ENCODE measurements at places on chromosomes 12 and 14.

DNA sequence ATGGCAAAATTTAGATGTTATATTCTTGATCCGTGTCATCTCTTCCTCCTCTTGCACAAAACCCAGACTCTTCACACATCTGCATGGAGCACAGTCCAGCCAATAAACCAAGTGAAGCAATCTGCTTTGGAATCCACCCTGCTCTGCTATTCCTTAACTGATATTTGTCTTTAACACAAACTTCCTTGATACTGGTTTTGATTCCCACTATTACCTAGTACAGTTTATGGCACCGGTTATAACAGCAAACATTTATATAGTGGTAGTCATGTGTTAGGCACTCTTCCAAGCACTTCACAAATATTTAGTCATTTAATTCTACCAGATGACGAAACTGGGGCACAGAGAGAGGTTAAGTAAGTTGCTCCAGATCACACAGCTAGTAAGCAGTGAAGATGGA lies 12.5 kb downstream of the STYK1 start:
- DNase-seq: no peak

DNA sequence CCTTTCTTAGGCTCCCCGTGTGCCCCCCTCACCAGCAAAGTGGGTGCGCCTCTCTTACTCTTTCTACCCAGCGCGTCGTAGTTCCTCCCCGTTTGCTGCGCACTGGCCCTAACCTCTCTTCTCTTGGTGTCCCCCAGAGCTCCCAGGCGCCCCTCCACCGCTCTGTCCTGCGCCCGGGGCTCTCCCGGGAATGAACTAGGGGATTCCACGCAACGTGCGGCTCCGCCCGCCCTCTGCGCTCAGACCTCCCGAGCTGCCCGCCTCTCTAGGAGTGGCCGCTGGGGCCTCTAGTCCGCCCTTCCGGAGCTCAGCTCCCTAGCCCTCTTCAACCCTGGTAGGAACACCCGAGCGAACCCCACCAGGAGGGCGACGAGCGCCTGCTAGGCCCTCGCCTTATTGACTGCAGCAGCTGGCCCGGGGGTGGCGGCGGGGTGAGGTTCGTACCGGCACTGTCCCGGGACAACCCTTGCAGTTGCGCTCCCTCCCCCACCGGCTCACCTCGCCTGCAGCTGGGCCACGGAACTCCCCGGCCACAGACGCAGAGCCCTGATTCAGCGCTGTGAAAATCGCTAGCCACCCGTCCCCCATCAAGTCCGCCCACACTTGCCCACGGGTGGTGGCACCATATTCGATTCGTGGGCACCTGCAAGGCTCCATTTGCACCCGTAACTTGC lies 1.3 kb downstream of the TMEM233 start:
- DNase-seq: no peak

DNA sequence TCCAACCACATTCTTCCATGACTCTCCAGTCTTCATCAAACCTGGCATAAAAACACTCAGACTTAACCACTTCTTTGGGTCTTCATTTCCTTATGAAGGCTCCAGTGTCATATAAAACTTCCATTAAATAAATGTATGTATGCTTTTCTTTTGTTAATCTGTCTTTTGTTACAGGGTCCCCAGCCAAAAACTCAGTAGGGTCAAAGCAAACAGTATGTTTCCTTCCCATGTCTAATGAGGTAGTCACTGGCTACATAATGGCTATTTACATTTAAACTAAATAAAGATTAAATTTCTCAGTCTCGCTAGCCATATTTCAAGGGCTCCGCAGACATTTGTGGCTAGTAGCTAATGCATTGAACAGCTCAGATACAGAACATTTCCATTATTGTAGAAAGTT lies 40.1 kb upstream of the STAB2 start:
- no peak for DNase-seq

DNA sequence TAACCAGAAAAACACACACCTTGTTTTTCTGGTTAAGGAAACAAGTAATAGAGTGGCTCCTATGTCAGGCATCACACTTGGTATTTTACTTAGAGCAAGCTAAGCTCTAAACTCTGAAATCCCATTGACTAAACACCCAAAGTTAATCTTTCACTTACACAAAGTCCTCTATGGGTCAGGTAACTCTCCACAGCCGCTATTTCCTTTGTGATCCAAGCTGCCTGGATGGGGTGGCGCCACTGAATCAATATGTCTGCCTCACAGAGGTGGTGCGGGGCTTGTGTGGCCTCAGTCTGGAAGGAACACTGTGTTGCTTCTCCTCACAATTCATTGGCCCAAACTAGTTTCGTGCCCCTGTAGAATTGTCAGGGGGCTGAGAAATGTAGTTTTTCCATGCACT lies 160.0 kb upstream of the E2F7 start:
- DNase-seq: no peak

DNA sequence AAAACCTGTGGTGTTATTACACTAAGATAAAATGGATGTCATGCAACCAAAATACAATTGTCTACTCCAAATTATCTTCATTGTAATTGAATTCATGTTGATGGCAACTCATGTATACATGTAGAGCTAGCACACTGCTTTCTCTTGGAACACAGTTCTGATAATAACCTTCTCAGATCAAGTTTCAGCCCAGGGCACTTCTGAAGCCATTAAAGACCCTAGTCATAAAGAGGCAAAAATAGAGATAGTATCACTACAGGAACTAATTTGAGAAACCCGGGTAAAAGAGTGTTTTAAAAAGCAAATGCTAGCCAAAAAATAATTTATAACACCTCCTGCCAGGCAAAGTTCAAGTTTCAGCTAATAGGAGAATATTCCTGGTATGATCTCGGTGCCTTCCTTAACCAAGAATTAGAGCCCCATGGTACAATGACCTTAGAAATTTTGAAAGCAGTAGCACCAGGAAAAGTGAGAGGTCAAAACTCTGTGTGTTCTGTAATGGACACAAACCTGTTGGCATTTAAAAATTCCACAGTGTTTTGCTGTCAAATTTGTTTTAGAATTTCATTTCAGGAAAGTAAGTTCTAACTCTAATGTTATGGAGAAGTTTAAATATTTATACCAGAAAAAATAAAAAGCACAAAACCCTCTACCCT lies 105.0 kb upstream of the FRMD6 start:
- peak; percentile 69 for DNase-seq

GRCh38 chr12:62738105-62738504 lies 196.8 kb downstream of the PPM1H start:
- DNase-seq: no peak

DNA sequence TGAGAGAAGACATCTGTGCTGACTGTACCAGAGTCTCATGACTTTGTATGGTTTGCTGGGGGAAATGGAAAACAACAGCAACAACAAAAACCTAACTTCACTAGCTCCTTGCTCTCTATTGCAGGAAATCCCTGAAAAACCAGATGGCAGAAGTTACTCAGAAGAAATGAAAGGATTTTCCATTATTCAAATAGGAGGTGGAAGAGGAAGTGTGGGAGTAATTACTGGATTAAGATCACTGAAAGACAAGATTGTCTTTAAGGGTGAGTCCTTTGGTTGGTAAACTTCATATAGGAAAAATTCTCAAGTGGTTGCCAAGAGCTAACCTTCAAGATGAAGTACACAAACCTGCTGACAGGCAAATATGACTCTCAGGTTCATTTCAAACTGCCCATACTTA lies 391.9 kb upstream of the ATP2B1 start:
- no peak for DNase-seq

DNA sequence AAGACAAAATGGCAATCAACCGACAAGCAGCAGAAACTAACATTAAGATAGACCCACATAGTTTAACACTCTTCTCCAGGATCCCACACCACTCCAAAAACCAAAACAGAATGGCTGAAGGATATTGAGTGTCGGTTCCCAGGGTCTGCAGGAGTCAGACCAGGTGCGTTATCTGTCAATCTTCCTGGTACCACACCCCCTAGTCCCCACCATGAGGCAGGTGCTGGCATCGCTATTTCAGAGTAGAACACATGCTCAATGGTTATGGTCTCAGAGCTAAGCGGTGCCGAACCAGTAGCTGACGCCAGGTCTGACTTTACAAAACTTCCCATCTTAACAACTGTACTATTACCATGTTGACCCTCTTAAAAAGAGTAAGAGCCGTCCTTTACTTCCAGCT lies 10.2 kb downstream of the STX2 start:
- no peak for DNase-seq

- no peak for DNase-seq
These were observed 138.6 kb downstream of the PAWR start for GRCh38 chr12:79552192-79552591.

GRCh38 chr14:36163451-36163850 lies 13.1 kb downstream of the PTCSC3 start:
- no peak for DNase-seq

DNA sequence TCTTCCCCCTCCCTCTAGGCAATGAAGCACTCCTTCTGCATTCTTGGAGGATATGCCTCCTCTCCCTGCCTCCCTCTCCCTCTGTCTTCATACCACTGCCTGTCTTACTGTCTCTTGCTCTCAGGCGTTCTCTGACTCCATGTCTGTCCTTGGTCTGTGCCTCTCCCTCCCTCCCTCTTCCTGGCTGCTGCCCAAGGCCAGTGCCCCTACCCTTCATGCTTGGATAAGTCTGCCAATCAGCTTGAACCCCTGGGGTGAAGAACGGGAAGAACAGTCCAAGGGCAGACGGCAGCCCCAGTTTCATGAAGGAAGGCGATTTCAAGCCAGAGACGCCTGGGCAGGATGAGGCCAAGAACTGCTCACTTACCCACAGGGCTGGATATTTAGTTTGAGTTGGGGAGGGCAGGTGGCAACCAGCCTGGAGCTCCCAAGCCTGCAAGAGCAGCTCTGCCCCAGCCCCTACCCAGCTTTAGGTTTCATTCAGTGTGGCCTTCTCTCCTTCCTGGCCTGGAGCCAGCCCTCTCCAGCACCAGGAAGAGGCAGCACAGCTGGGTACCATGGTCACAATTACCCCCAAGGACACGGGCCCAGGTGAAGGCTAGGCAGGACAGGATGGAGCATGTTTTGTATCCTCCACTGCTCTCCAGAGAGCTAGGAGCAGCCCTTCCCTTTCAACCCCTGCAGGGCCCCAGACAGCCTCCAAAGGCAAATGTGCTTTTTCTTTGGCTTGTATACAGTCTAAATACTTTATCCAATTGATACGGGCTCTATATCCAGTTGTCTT lies 35.8 kb upstream of the LTBP2 start:
- DNase-seq: peak; percentile 93

DNA sequence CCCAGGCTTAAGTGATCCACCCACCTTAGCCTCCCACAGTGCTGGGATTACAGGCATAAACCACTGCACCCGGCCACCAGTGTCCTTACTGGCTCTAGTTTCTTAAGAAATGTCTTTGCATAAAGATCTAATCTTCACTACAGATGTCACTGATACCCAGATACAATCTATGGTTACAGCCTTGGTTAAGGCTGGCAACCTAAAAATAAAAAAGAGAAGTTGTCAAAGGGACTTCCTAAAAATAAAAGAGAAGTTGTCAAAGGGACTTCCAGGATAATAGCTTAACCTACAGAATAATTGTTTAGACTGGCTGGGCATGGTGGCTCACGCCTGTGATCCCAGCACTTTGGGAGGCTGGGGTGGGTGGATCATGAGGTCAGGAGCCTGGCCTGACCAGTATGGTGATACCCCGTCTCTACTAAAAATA lies 27.6 kb downstream of the ETFBKMT start:
- no peak for DNase-seq

GRCh38 chr14:104816616-104816884 lies 15.6 kb downstream of the ZBTB42 start:
- DNase-seq: no peak

DNA sequence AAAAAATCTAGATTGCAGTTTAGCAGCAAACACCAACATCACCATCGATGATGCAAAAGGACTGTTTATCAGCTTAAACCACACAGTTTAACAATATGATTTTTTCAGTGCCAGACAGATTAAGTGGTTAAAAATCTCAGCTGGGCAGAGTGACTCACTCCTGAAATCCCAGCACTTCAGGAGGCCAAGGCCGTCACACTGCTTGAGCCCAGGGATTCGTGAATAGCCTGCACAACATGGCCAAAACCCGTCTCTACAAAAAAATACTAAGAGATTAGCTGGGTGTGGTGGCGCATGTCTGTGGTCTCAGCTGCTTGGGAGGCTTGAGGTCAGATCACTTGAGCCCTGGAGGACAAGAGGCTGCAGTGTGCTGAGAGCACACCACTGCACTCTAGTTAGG lies 8.9 kb downstream of the RSRC2 start:
- DNase-seq: no peak

GRCh38 chr12:104213952-104214351 lies 1.6 kb upstream of the TXNRD1 start:
- DNase-seq: no peak

GRCh38 chr14:59852350-59852749 lies 18.2 kb downstream of the RTN1 start:
- no peak for DNase-seq

- no peak for DNase-seq
These were observed 70.8 kb upstream of the TMCC3 start for GRCh38 chr12:94721173-94721572.
